Thymus (tissue), 14 donors: ENCODE measurements at places on chromosomes 13 and 19. TPM values are rescaled to one million over a fixed set of nuclear protein-coding genes. Genes with fewer than 3 reads are reported as not detected.

The PRSS57 gene
- 8.5 TPM for total RNA-seq

The PIN1 gene
- 118 TPM for total RNA-seq

The ZNF223 gene
- total RNA-seq: 5.5 TPM

The SMAD9 gene
- total RNA-seq: 0.52 TPM

The ZNF440 gene
- total RNA-seq: 8.9 TPM

The NLRP11 gene
- under 0.01 TPM for total RNA-seq
